Erythroblast (primary cell): ENCODE measurements at places on chromosomes 1 and 21.

GRCh38 chr1:10853701-10854100, 57.3 kb upstream of the CASZ1 start:
- DNase-seq: no peak

DNA sequence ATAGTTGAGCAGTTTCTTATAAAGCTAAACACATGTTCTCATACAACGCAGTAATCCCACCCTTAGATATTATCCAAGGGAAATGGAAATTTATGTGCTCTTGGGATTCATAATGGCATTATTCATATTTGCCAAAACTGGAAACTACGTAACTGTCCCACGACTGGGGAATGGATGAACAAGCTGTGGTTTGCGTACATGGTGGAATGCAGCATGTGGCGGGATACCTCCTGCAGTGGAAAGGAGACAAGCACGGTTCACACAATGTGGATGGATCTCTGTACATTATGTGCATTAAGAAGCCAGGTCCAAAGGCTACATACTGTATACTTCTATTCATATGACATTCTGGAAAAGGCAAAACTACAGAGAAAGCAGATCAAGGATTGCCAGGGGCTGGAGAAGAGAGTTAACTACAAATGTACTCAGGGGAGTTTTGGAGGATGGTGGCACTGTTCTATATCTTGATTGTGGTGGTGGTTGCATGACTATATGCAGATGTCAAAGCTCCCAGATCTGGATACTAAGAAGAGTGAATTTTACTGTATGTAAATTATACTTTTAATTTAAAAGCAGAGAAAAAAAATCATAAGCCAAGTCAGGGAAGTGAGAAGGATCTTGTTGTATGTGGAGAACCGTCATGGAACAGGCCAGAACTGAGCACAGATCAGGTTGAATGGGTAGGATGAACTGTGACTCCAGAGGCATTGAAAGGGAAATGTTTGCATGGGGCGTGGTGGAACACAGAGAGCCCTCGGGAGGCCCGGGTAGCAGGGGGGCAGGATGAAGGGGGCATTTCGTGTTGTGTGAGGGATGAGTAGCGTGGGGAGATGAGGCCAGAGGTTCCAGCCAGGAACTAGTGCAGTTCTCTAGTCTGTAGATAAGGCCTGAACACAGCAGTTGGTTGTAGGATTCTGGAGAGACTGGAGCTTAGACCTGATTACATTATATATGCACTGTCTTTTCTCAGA, 90.7 kb downstream of the GALNT2 start:
- DNase-seq: peak; percentile 46

GRCh38 chr1:153630384-153630783, 2.1 kb downstream of the S100A1 start:
- DNase-seq: no peak

DNA sequence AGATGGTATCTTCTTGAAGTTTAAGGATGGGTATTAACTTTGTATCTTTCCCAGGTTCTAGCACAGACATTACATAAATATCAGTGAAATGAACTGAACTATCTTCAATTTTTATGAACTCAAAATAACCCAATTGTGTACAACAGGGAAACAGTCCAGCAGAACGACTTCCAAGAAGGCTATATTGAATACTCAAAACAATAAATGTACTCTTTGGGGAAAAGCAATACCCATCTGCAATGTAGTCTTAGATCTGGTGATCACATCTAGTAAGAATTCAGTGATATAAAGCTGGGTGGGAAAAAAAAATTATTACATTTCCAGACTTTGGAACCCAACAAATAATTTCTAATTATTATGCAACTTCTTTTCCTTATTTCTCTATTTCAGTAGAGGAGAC, 33.1 kb upstream of the GORAB start:
- DNase-seq: no peak

DNA sequence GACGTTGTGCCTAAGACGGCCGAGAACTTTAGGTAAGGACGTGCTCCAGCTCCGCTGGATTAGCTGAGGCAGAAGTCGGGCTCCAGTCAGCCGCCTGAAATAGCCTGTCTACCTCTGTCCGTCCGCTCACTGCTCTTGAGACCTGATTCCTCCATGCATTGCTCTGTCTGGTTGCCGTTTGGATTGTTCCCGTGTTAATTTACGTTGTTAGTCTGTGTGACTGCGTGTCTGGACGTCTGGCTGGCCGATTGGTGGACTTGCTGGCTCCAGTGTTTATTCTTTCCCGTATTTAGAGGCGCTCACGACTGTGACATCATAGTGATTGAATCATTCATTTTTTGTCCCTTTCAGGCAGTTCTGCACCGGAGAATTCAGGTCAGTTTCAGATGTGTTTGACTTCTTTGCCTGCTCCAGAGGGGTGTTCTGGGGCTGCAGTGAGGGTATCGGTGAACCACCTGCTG, 684 bp downstream of the PPIH start:
- peak; percentile 67 for DNase-seq

GRCh38 chr1:32962248-32962896, 2.2 kb downstream of the RNF19B start:
- peak; percentile 44 for DNase-seq

DNA sequence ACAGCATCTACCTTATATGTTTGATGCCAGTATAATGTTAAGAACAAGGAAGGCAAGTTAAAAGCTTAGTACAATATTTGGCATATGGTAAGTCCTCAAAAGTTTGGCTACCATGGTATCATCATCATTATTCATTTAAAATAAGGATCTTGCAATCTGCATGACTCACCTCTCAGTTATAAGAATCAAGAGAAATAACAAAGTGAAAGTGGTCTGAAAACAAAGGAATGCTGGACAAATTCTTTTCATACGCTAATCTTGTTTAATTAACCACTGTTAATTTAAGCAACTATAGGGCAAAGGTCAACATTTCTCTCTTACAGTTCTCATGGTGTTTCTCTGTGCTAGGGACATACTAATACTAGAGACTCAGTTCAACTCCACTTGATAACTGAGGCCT, 13.0 kb upstream of the CLDN19 start:
- no peak for DNase-seq

- no peak for DNase-seq
Measured at GRCh38 chr1:221497046-221497445, 244.8 kb downstream of the DUSP10 start.

DNA sequence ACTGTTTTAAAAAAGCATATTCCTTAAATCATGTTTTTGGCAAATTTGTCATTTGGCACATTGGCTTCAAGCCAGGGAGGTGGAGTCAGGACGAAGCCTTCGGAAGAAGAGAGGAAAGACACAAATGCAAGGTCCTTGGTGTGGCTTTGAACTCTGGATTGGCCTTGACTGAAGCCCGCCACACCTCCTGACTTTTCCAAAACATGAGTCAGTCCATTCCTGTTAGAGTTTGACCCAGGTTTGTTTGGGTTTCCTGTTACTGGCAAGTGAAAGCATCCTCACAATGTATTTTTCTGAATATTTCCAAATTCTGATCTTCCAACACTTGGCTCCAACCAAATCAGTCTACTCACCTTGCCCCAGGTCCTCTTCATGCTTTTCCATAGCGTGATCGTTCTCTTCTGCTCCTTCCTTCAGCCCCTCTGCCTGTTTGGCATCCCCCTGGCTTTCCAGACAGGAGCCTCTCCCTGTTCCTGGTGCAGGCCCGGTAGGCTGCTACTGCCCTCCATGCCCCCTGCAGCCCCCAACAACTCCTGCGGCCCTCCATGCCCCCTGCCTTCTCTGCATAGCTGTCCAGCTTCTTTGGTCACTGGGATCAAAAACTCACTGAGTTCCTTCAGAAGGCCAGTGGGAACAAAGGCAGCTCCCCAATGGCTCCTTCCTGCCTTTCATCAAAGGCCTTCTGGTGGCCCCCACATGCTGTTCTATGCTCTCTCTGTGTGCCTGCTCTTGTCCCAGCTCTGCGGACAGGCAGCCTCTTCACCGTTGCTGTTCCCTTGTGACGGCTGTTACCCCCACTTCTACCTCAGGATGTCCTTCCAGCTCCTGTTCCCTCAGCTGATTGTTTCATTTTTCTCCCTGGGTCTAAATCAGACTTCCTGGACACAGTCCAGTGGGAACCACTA, 30.4 kb upstream of the SLC30A1 start:
- DNase-seq: no peak

GRCh38 chr1:203638950-203639349, 12.3 kb downstream of the ATP2B4 start:
- no peak for DNase-seq

GRCh38 chr1:202343652-202344349, 2.1 kb upstream of the UBE2T start:
- DNase-seq: peak; percentile 69

GRCh38 chr1:160744199-160744851, 5.3 kb downstream of the SLAMF7 start:
- no peak for DNase-seq

DNA sequence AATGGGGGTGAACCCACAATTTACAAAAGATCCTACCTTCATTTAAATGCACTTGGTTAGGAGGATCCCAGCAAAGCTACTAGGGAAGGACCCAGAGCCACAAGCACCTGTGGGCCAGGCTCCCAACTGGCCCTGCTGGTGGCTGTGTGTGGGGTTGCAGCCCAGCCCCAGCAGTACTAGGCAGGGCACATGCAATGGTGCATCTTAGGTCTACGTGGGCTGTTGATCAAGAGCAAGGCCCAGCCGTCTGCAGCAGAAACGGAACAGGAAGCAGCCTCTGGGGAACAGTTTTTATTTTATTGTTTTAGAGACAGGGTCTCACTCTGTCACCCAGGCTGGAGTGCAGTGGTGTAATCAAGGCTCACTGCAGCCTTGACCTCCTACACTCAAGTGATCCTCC, 134.1 kb upstream of the RAB4A start:
- DNase-seq: no peak

- DNase-seq: no peak
Measured at GRCh38 chr1:75559136-75559535, 51.8 kb downstream of the SLC44A5 start.

DNA sequence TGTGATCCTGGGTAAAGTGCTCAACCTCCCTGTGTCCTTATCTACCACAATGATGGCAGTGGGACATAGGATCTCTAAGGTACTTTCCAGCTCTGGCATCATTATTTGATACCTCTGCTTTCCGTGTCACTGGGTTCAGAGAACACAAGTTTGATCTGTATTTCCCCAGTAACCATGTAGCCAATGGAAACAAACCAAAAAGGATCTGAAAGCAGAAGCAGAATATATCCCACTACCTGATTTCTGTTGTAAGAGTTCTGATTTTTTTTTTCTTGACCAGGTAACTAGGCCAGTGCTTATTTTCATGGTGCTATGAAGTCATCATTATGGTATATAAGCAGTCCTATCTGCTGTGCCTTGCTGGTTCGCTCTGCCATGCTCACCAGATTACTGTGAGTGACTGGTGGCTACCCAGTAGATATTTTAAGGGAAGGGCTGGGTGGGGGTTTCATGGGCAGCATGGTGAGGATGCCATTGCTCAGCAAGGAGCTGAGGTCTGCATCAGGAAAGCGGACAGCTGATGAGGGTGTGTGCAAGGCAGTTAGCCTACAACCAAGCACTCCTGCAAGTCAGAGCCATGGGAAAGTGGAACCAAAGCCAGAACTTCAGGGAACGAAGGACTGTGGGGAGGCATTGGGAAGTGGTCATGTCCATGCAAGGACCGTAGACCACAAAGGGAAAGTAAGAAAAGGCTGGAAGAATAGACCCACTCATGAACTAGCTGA, 104.9 kb upstream of the EDEM3 start:
- DNase-seq: no peak

DNA sequence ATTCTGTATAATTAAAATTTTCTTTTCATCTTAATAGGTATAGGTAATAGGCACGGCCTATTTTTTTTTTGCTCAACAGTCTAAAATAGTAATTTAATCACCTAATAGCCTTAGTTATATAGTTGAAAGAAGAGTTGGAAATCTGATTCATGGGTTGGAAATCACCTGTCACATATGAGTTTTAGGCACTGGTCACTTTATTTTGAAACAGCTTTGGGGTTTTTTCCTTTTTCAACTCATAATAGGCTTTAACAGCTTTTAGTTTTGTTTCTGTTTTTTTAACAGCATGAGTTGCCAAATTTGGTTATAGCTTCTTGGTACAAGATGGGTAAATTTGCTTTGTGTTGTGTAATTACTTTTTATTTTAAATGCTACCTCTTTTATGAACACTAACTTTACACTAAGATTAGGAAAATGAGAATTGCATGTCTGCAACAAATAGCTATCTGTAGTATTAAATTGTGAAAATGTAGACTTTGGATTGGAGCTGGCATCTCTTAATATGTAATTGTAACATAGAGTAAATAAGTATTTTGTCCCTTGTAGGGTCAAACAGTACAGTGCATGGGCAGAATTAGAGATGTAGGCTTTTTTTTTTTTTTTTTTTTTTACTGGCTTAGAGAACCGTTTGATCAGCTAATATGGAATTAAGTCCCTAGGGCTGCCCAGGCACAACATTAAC, 109.8 kb downstream of the OSBPL9 start:
- no peak for DNase-seq

DNA sequence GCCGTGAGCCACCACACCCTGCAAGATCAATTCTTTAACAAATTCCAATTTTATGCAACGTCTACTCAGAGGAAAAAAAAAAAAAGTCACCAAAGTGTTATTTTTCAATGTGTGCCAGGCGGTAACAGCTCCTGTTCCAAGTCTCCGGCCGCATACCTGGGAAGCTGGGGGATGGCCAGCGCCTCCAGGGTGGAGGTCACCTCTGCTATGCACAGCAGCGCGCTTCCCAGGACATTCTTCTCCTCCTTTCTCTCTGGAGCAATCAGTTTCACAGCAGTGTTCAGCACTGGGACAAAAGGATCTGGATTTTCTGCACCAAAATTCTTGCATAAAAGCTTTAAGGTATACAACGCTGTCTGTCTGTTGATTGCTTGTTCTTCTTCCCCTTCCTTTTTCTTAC, 34.3 kb downstream of the LGALS8 start:
- no peak for DNase-seq

GRCh38 chr1:1117469-1117831, 1.6 kb upstream of the C1orf159 start:
- DNase-seq: no peak

- no peak for DNase-seq
Measured at GRCh38 chr1:95276429-95276828, 42.4 kb downstream of the RWDD3 start.

DNA sequence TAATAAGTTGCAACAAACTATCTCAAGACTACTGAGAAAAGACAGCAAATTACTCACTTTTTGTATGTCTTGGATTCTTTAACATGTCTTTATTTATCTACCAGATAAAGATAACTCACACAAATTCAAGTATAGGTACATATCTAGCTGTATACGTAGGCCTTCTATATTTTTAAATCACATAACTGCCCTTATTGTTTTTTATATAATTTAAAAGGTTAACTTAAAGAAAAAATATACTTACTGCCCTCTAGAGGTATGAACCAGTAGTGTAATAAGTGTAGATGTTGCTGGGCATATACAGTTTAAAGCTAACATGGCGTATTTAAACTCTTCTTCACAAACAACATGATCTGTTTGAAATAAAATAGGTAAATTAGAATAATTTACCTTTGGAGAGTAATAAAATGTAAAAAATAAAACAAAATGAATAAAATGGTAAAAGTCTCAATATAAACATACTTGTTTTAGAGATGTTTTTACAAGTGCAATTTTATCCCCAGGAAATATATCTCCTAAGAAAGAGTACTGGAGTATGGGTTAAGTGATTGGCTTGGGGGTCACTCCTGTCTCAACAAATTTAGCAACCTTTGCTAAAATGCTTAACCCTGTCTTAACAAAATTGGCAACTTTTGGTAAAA, 235.2 kb downstream of the KCNT2 start:
- peak; percentile 55 for DNase-seq
